ENCODE measurements at places on chromosomes 7 and 10.

GRCh38 chr10:115129752-115130151 is 36.6 kb downstream of the ATRNL1 start:
- no peak for DNase-seq

DNA sequence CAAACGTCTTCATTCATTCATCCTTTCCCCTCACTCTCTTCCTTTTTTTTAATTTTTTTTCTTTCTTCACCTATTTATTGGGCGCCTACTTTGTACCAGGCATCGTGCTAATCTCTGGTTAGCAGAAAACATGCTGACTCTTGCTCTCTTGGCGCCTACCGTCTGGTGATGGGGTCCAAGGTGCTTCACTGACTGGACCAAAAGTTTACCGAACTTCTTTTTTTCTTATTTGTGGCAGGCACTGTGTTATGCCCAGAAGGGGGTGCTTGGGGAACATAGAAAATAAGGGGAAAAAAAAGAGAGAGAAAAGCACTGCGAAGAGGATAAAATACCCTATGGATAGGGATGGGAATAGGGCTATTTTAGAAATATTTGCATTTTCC is 505 bp upstream of the FAM204A start:
- DNase-seq: no peak

- DNase-seq: no peak
Measured at GRCh38 chr7:153541903-153542302, 510.3 kb upstream of the DPP6 start.

DNA sequence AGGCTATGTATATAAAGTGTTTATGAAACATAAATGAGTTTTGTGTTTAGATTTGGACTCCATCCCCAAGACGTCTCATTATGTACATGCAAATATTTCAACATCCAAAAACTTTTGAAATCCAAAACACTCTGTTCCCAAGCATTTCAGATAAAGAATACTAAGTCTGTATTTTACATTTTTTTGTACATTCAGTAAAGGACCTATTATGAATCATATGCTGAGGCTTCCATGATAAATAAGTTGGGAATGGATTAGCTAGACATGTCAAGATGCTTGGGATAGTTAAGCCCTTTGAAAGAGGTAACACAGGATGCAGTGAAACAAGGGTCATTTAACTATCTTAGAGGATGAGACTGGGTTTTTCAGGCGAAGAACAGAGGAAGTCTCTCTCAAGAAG is 262.9 kb downstream of the SNX13 start:
- DNase-seq: no peak

- DNase-seq: no peak
Measured at GRCh38 chr10:88540351-88540750, 42.8 kb downstream of the RNLS start.

GRCh38 chr10:99431190-99431760 is 851 bp upstream of the GOT1 start:
- DNase-seq: no peak

GRCh38 chr7:99004216-99004615 is 125.9 kb downstream of the TRRAP start:
- no peak for DNase-seq

DNA sequence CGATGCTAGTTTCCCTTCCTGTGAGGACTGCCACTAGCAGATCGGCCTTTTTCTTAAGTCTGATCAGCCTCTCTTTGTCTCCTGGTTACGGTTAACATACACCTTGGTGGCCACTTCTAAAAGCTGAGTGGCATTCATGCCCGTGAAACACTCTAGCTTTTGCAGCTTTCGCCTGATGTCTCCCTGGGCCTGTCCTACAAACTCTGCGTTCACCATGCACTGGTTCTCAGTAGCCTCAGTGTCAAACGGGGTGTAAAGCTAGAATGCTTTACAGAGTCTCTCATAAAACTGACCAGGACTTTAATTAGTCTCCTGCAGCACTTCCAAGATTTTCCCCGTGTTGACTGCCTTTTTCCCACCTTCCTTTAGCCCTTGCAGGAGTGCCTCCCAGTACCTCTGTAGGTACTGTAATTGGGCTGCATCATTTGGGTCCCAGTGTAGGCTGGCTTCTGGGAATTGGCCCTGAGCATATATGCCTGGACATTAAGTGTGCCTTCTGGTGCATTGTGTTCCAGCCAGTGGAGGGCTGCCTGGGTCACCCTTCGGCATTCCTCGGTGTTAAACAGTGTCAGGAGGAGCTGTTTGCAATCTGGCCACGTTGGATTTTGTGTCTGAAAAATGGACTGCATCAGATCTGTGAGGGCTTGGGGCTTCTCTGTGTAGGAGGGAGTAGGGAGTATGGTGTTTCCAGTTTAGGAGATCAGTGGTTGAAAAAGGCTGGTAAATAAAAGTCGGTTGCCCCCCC is 6.5 kb upstream of the ZNF117 start:
- no peak for DNase-seq

DNA sequence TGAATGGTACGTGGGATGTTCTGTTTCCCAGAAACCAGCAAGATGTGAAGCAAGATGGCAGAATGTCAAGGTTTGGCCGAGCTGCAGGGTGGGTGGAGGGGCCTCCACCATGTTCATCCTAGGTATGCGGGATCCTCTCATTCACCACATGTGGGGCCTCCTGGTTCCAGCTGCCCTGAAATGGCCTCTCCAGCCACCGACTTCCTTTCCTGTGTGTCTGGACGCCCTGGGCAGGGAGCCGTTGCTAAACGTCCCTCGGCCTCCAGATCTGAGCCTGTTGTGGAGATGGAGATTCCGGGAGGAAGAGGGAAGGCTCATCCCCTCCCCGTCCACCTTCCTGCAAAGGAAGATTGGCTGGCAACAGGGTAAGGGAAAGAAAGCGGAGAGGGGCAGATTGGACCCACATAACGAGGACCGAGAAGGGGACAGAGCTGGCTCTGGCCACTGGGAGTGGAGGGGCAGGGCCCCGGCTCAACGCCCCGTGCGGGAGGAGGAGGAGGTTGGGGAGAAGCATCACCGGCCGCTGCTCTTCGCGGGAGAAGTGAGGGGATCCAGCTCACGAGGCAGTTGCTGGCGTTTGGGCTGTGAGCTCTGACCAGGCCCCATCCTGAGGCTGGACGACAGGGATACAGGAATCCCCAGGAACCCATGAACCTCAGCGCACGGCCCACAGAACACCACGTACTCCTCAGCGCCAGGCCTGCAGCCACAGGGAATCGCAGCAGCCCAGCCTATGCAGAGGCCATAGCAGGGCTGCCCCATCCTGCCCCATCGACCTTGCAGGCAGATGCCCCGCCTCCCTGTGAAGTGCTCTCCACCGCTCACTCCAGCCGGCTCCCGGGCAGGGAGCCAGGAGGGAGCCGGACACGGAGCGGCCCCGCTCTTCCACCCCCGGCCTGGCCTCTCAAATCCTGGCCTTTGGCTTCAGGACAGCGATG is 98.3 kb downstream of the FOXL3 start:
- DNase-seq: no peak

- no peak for DNase-seq
Measured at GRCh38 chr10:10353326-10353868, 664.3 kb upstream of the CELF2 start.

- no peak for DNase-seq
Measured at GRCh38 chr10:16518822-16519221, 2.9 kb downstream of the C1QL3 start.

- DNase-seq: no peak
Measured at GRCh38 chr10:131996466-131997365, 15.0 kb upstream of the BNIP3 start.

DNA sequence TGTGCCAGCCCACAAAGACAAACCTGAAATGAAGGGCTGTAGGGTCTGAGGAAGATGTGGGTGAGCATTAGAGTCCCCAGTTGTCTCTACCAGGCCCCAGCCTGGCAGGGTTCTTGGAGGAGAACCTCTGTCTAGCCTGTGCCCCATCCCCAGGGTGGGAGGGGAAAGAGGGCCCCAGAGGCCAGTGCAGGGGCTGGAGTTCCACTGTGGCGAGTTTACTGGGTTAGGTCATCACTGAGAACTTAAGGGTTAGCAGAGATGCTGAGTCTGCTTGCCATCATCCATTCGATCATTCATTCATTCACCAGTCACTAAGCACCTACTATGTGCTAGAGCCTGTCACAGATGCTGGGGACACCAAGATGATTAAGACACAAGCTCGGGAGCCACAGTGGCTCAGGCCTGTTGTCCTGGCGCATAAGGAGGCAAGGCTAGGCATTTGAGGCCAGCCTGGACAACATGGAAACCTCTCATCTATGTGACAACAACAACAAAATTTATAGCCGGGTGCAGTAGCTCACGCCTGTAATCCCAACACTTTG is 2.6 kb downstream of the ANKRD2 start:
- no peak for DNase-seq

GRCh38 chr10:58094985-58095718 is 172.5 kb downstream of the IPMK start:
- no peak for DNase-seq

DNA sequence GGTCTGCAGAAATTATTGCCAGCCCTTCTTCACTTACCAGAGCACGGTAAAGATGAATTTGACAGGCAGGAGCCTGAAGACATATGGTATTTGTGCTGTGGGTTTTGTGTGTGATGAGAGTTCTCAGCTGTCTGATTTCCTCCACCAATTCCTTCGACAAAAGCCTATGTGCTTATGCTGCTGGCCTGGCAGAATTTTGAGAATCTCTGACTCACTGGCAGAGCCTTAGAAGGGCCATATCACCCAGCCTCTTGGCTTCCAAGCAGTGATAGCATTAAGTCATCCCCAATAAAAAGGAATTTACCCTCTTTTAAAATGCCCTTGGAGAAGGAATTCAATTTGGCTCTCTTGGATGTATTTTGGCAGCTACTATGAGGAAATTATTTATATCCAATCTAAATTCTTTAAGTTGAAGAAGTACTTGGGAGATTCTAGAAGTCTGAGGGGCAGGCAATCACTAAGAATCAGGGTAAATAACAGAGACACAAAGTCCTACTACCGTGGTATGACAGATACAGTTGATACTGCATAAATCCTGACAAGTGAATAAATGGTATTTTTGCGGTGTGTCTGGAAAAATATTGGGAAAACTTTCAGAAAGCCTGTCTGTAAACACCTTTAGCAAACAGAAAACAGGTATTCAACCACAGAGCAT is 68.6 kb upstream of the EFCAB10 start:
- DNase-seq: no peak

- DNase-seq: no peak
Measured at GRCh38 chr10:127998501-127999144, 91.7 kb downstream of the PTPRE start.
